ENCODE measurements at places on chromosomes 11 and 22.

GRCh38 chr11:79086056-79086455 lies 354.8 kb downstream of the TENM4 start:
- DNase-seq, result no peak

GRCh38 chr11:72015511-72016061 lies 16.9 kb downstream of the IL18BP start:
- DNase-seq, result peak; percentile 85

DNA sequence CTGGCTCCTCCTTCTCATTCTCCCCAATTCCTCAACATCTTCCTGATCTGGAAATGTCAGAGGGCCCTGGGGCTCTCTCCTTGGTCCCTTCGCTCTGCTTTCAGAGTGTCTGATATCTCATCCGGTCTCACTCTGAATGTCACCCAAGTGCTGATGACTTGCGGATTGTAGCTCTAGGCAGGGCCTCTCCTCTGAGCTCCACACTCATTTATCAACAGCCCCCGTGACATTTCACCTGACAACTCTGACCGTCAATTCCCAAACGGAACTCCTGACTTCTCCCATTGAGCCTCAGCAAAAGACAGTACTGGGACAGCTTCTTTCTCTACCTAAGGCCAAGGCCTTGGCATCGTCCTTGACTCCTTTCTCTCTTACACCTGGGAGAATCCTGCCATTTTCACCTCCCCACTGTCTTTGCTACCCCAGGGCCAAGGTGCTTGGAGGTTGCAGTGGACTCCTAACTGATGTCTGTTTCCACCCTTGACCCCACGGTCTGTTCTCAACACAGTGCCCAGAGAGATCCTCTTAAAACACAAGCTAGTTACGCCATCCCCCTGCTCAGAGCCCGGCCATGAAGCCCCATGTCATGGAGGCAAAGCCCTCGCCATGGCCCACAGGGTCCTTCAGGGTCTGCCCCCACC lies 57.5 kb upstream of the THY1 start:
- peak; percentile 29 for DNase-seq

GRCh38 chr11:87840786-87841185 lies 334.5 kb downstream of the RAB38 start:
- no peak for DNase-seq

DNA sequence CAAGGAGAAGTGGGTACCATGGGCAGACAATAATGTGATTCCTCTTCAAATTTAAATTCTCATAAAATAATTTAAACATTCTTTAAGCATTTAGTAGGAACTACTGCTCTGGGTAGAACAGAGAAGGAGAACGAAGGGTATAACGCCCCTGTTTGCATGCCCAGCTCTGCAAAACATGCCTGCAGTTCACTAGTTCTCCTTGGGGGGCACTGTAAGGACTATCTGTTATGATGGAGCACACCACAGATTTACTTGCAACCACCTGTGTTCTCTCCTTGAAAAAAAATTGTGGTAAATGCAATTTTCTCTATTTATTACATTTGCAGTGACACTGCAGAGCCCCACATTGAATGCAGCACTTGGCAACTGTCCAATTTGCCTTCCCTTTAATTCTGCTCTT lies 100.3 kb downstream of the GUCY1A2 start:
- DNase-seq, result peak; percentile 57

DNA sequence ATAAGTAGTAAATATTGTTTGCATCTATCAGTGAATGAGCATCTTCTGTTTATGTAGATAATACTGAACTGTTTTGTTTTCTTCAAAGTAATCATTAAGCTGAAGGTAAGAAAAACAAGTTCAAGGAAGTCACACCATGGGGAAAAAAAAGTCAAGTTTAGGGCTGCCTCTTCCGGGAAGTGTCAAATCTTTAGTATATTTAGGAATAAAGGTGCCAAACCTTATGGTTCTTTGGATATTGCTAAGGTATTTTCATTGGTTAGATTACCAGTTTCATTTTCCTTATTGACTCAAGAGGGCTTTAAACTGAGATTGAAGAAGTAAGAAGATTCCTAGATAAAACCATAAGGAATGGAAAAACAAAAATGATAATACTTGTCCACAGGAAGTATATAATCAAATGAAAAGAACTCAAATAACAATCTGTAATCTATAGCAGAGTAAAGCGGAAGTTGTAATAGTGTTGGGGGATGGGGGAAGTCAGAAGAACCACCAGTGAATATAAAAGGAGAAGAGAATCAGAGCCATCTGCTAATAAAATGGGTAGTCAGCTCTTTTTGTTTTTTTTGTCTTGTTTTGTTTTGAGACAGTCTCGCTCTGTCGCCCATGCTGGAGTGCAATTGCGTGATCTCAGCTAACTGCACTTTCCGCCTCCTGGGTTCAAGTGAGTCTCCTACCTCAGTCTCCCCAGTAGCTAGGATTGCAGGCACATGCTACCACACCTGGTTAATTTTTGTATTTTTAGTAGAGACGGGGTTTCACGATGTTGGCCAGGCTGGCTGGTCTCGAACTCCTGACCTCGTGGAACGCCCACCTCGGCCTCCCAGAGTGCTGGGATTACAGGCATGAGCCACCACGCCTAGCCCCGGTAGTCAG lies 2.3 kb downstream of the ATM start:
- DNase-seq, result no peak

DNA sequence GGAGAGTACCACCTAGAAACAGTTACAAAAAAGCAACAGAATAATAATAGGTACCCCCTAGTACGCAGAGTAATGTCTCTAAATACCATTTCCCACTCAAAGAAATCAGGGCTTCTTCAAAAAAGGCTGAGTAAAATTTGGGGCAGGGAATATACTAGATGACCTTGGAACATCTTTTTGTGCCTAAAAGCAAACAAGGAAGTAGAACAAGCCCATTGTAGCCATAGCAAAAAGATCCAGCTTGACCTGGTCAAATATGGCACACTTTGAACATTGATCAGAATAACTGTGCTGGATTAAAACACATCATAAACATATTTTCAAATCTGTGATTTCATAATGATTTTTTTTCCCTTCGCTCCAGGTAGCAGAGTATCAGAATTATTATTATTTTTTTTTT lies 91.5 kb downstream of the YAP1 start:
- no peak for DNase-seq

- no peak for DNase-seq
Measured at GRCh38 chr11:134911514-134912180, 499.6 kb upstream of the B3GAT1 start.

- no peak for DNase-seq
Measured at GRCh38 chr11:96817482-96818399, 427.9 kb downstream of the JRKL start.

GRCh38 chr11:102390667-102391465 lies 43.9 kb downstream of the BIRC2 start:
- DNase-seq, result peak; percentile 85

DNA sequence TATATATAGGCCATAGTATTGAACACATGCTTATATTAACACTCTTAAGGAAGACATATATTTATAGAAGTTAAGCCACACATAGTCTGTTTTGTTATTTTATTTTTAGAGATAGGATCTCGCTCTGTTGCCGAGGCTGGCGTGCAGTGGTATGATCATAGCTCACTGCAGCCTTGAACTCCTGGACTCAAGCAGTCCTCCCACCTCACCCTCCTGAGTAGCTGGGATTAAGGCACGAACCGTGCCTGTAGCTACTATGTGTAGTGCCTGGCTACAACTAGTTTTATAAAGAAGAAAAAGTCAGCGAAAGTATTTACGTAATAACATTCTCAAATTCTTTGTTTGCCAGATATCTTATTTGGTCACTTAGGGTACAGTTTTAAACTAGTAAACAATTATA lies 5.6 kb upstream of the UCP2 start:
- DNase-seq, result no peak

DNA sequence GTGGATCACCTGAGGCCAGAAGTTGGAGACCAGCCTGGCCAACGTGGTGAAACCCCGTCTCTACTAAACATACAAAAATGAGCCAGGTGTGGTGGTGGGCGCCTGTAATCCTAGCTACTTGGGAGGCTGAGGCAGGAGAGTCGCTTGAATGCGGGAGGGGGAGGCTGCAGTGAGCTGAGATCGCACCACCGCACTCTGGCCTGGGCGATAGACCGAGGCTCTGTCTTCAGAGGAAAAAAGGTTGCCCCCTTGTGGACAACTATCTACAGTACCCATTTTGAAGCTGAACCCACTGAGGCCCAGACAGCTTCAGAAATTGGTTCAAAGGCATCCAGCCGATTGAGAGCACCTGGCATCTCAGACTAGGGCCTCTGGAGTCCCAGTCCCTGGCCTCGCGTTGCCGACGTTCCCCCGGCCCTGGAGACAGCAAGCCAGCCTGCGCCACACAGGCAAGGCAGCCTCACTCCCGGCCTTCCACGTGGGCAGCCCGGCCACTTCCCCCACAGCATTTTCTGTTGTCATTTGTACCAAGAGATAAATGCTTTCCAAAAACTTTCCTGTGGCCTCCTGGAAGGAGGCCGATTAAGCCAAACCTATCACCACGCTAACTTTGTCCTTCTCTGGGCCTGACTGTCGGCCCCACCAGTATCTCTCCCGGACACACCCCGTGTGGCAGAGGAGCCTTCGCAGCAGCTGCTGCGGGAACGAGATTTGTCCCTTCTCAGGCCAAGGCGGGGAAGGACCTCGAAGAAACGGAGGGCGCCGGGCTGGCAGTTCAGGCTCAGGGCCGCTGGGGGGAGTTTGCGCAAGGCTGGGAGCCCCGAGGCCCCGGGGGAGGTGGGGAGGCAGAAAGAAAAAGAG lies 82.8 kb downstream of the FLI1 start:
- DNase-seq, result peak; percentile 87

DNA sequence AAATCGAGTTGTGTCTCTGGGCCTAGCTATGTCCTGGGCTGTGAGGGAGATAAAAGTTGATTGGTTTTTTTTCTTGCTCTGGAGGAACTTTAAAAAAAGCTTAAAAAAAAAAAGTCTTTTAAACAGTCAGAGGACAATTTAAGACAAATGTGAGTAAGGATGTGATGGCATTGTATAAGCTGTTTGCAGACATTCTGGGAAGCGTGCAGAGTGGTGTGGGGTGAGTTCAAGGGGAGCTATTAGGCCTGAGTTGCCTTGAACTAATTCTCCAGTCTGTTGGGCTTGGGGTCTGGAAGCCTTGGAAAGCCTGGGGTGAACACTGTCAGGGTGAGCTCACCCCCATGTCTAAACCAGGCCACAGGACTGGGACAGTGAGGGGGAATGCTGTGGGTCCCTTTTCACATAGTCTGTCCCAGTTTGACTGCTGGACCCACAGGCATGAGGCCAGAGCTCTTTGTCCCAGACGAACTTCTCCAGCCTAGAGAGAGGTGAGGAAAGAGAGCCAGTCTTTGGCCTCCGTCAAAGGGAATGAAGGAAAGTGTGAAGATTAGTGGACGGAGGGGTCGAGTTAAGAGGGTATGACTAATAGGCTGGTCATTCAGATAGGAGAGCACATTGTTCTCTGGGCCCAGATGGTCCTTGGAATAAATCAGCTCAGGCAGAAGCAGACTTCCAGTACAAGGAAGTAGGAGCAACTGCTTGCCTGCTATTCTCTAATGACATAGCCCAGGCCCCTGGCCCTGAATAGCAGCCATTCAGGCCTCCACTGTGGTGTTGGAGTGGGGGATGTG lies 76.4 kb upstream of the NNMT start:
- DNase-seq, result peak; percentile 96

GRCh38 chr22:46079093-46079860 lies 71.0 kb upstream of the PPARA start:
- DNase-seq, result no peak

DNA sequence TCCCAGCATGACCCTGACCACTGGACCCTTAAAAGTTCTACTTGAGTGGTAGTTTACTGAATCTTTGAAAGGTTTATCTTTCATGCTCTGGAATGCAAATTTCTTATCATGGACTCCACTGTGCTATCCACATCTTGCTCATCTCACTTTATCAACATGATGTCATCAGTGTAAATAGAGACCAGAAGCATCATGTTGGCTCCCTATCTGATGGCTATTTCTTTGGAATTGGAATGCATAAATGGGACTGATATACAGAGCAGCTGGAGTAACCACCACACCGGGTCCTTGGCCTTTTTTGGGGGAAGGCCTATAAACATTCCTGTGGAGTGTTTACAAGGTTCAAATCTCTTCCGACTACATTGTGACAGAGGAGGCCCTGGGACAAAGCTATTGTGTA lies 74.1 kb upstream of the CEP126 start:
- DNase-seq, result no peak

GRCh38 chr11:96275801-96276594 lies 67.0 kb downstream of the MAML2 start:
- peak; percentile 63 for DNase-seq

Measured in islet precursor cell (in vitro differentiated cells).